Aorta (tissue), 5 donors: ENCODE measurements at places on chromosomes 2 and 18.

- DNase-seq, result no peak
Observed at GRCh38 chr2:75065402-75066008, 107.1 kb downstream of the POLE4 start.

DNA sequence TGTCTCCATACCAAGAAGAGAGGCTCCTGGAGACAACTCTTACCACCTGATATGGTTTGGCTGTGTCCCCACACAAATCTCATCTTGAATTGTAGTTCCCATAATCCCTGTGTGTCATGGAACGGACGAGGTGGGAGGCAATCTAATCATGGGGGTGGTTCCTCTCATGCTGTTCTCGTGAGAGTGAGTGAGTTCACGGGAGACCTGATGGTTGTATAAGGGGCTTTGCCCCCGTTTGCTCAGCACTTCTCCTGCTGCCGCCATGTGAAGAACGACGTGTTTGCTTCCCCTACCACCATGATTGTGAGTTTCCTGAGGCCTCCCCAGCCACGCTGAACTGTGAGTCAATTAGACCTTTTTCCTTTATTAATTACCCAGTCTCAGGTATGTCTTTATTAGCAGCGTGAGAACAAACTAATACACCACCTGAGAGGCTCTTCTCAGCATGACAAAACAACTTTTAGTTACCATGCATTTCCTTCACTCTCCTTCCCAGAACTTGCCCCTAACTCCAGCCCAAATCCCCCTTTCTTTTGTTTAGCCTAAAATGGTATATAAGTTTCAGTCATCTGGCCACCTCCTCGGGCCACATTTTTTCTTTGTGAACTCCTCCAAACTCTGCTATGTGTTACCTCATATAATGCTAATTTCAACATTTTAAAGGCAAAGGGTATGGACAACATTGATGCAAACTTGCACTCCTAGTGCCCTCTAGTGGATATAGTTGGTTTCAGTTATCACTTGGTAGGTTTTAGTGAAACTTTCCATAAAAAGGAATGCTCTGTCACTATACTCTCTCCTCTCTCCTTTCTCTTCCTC lies 58.6 kb upstream of the SLC25A52 start:
- no peak for DNase-seq

DNA sequence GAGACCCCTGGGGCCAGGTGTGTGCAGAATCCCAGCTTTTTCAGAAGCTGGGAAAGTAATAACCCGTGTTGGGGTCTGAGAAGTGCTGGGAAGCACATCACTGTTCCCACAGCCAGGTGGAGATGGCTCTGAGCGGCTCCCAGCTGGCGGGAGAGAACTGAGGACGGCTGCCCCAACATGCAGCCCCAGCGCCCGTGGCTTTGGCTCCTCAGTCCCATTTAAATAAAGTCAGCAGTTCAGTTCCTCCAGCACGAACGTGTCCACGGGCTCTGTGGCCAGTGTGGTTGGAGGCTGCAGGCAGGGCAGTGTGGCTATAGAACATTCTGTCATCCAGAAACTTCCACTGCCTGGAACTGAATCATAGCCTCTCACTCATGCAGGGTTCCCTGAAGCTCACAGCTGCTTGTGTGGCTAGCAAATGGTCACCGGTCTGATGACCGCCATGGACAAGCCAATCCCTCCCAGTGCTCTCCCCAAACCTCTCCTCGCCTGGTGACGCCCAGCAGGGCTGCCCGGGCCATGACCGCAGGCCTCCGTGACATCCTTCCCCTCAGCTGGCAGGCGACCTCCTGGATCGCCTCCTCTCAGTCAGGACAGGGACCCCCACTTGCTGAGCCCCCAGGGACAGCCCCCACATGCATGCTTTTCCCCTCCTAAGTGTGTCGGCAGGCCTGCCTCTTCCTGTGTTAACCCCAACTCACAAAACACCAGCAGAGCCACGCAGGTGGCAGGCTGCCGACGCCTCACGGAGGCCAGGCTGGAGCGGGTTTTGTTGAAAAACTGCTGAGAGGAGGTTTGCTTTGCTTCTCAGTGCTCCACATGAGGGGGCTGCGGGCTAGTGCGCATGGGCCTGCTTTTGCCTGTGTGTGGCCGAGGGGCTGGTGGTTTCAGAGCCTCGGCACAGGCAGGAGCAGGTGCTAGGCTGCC lies 1.3 kb downstream of the RTP5 start:
- DNase-seq, result no peak

DNA sequence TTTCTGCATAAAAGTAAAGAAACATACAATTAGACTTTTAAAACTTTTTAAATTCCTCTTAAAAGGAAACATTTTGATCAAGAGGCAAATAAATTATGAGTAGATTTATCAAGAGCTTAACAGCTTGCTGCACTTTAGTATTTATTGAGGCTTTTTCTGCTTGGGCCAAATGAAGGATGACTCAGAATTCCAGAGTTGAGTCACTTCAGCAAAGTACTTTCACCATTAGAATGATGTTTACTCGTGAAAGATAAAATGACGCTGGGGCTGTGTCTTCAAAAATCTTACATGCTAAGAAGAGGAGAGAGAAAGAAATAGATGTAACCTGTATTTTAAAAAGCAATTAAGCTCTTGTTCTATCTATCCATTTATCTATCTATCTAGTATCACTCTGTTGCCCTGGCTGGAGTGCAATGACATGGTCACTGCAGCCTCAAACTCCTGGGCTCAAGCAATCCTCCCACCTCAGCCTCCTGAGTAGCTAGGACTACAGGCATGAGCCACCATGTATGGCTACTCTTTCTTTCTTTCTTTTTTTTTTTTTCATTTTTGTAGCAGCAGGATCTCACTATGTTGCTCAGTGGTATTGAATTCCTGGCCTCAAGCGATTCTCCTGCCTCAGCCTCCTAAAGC lies 75.3 kb upstream of the RIOK3 start:
- DNase-seq, result no peak

DNA sequence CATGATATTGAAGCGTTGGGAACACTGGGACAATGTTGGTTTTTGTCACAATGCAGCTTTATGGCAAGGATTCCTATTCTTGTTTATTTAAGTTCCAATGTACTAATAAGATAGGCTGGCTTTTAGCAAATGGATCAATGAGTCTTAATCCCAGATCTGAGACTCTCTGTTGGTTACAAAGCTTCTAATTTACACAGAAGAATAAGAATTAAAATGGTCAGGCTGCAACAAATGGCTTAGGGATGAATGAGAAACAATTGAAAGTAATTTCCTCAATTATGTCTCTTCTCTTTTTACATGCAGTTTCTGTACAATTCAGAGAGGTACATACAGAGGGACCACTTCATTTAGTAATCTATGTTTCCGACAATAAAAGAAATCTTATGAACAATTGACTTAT lies 640.4 kb downstream of the NRXN1 start:
- no peak for DNase-seq

DNA sequence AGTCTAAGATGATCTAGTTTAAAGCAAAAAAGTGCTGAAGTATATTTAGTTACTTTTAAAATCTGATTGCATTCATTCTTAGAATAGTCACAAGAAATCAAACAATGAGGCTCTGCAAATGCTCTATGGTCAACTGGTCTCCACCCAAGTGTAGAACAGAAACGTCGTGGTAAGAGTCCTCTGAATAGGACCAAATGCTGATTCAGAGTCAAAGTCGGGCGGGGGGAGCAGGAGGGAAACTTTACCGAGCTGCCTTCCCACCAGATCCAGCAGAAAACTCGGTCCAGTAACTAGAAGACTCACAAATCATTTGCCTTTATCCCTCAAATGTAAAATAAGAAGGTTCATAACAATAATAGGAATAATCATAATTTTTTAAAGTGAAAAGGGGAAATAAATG lies 46.2 kb upstream of the PXDN start:
- peak; percentile 42 for DNase-seq

DNA sequence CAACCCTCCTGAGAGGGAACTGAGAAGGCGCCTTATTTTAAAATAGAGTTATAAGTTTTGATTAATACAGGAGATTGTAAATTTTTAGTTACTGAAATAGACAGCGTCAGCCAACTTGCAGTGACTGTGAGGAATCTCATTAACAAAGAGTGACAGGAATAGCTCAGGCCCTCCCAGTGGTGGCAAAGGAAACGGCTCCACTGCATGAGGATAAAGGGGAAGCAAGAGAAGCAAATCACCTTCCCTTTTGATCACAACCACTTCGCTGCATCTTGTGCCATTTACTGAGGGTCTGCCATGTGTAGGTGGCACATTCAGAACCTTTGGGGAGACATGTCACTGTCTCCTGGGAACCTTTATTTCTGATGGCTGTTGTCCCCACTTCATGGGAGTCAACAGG lies 612.4 kb upstream of the RAB6C start:
- no peak for DNase-seq

DNA sequence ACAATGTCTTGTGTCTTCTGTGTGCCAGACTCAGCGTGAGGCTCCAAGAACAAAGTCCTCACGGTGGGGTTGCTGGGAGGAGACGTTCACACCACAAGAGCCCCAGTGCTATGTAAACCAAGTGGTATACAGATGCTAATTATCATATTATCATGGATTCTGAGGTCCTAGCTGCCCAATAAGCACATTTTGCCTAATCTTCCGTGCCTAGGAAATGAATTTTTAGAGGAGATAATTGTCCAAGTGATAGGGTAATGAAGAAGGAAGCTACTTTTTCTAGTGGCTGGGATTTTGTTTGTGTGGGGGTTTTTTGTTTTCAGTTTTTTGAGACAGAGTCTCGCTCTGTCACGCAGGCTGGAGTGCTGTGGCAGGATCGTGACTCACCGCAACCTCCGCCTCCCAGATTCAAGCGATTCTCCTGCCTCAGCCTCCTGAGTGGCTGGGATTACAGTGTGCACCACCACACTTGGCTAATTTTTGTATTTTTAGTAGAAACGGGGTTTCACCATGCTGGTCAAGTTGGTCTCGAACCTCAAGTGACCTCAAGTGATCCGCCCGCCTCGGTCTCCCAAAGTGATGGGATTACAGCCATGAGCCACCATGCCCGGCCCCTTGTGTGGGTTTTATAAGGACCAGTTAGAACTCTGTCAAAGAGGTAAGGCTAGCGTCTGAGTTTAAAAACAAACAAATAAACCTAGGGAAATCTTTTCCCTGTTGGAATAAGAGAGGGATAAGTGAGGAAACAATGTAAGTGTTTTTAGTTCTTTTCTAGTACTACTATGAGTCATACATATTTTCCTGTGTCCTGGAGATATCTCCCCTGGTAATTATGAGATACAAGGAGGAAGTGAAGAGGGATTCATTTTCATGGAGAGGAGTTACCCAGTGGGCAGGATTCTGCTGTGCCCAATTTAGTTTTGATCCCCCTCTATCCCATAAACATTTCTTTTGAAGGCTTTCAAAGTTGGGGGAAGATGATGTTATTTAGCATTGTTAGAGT lies 9.5 kb upstream of the SMAD7 start:
- DNase-seq, result no peak

DNA sequence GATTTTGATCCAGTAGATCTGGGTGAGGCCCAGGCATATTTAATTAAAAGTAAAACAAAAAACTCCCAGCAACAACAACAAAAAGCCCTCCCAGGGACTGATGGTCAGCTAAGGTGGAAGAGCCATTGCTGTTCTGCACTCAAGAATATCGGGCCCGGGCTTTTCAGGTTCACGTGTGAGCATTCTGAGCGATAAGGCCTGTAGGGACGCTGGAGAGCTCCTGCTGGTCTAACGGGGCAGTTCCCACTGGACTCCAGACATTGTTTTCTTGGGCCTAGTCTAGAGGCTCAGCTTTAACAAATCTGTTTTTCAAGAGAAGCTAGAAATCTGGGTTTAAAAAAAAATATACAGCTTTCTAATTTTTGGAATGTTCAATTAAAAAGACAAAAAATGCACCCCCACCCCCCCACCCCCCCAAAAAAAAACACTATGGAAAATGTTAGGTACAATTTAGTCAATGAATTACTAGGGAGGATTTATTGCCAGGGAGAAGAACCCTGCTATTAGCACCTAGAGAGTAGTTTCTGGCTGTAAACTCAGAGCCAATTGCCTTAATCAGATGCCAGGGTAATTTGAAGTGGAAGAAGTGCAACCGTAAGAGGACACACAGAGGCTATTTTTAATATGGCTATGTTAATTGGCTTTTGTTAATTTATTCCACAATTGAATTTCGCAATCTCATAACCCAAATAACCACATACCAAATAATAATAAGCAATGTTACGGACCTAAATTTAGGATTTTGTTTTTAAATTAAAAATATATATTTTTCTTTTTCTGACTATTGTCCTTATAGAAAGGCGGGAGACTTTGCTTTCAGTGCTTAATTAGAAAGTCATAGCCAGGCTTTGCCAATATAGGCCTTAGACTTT lies 78.9 kb downstream of the MAP4K4 start:
- DNase-seq, result no peak

DNA sequence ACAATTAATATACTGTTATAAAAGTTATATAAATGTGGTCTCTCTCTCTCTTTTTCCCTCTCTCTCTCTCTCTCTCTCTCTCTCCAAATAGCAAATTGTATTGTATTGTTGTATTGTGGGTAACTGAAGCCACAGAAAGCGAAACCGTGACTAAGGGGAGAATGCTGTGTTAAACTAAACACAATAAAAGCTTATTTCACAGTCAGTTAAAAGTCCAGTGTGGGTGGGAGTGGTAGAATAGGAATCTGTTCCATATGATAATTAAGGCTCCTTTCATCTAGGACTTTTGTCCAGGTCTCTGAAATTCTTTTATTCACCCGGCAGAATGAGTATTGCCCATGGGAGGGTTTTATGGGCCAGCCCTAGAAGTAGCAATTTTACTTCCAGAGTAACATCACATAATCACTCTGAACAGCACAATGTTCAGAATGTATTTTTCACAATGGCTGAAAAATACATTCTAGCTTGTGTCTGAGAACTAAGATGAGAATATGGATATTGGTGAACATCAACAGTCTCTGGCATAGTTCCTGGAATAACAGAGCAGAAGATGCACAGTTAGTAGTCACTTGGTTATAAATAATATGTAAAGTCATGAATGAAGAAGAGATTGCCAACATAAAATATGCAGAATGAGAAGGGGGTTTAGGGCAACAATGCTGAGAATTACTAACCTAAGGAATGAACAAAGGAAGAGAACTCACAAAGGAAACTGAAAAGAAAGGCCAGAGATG lies 399.1 kb downstream of the PLCL1 start:
- no peak for DNase-seq

- peak; percentile 54 for DNase-seq
Observed at GRCh38 chr18:48845174-48845573, 105.6 kb downstream of the SMAD7 start.

- DNase-seq, result no peak
Observed at GRCh38 chr2:9634133-9634532, 3.3 kb upstream of the YWHAQ start.

DNA sequence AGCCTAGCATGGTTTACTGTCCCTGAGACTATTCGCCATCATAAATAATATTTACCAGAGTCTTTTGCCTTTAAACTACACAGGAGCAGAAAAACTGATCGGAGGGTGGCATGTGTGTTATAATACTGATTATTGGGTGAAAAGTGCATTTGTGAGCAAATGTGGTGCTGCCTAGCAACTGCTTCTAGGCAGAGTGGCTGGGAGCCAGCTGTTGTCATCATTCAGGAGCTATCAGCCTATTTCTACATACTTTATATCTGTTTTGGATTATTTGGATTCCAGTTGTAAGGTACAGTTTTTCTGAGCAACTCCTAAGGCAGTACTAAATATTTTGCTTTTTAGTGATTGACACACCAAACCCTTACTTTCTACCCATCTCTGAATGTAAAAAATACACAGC lies 75.0 kb upstream of the MSTN start:
- no peak for DNase-seq
